Foreskin melanocyte (primary cell): ENCODE measurements at places on chromosomes 3 and 15.

DNA sequence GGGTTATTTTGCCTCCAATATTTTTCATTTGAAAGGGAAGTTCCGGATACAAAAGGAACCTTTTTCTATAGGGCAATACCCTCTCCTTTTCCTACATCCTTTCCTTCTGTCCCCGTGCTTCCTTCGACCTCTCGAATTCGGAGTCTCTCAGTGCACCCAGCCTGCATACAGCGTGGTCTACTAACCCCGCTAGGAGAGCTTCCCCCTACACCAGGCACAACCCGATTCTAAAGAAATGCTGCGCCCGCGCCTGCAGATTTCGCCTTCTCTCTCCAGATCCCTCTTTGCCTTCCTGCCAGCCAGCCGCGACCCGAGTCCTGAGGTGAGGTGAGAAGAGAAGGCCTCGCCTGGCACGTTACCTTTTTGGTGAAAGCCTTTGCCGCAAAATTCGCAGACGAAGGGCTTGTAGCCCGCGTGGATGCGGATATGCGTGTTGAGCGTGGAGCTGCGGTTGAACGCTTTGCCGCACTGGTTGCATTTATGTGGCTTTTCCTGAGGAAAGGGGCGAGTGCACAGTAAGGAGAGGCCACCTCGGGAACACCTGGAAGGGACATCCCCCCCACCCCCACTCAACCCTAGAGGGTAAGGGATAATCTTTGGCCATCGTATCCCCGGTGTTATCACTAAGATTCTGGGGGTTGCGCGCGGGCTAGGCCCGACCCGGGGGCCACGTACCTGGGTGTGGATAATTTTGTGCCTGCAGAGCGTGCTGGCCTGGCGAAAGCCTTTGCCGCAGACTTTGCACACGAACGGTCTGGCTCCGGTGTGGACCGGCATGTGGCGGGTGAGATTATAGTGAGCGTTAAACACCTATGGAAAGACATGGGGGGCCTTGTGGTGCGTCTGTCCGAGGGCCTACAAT, 2.3 kb downstream of the FEZF2 start:
- DNase-seq, result no peak

- peak; percentile 83 for DNase-seq
These were observed 36.7 kb upstream of the MBNL1 start for GRCh38 chr3:152232001-152232400.

DNA sequence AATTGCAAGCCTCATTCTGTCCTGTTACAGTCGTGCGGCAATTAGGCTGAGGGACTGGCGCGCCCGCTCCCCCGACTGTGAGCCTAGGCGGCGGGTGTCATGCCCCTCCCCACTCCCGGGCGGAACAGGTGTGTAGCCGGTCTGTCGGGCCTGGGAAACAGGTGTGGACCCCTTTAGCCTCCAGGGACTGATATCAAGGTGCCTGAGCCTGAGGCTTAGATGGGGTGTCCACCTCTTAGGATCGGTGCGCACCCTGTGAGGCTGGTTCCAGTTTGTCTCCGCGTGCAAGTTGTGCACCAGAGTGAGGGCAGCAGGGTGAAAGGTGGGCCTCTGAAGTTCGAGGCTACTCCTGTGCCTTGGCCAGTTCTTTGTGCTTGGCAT, 686 bp downstream of the VPS8 start:
- DNase-seq, result no peak

DNA sequence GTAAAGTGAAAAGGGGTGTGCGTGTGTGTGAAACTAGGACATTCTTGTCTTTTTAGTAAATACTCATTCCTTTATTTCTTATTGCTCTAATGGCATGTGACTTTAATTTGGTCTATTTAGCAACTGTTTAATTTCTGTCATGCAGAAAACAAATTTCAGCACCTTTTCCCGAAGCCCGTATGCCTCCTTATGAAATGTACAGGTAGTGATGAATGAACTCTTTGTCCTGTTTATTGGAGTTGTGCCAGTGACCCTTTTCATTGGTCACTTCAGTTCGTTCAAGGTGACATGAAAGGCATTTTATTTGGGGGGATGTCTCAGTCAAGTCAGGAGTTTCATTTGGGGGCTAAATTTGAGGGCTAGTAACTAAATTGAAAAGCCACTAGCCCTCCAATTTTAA, 55.2 kb downstream of the ITPR1 start:
- no peak for DNase-seq

DNA sequence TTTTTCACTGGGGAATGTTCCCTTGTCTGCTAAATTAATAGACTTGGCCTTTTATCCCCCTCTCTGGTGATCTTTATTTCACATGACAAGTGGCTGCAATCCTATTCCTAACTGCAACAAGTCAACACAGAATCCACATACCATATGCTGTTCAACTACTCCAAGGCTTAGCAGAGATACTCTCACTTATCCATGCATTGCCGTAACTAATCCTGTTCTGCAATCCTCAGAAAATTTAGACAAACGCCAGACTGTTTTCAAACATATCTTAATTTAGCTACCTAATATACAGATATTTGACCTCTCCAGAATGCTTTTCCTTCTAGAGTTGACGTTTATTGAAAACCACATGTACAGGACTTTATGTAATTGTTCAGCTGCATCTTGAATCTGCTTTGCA, 37.9 kb downstream of the EID1 start:
- DNase-seq, result peak; percentile 73

- DNase-seq, result no peak
These were observed 237.7 kb downstream of the AGBL1 start for GRCh38 chr15:86317384-86317740.

- DNase-seq, result no peak
These were observed 47.9 kb downstream of the NAALADL2 start for GRCh38 chr3:174907027-174907426.

DNA sequence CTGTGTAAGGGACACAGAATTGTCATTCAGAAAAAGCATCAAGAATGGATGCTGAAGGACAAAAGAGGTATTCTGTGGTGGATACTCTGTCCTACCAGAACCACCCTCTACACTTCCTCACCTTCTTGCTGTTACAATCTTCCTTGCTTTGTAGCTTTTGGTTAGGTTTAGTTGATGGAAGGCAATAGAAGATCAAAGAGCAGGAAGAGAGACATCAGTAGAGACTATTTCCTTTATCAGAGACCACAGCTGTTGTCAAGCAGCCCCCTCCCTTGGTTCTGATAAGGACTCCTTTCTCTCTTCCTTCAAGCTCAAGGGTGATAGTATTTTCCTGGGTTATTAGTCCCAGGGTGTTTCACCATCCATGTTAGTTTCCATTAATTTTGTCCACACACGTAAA, 84.7 kb upstream of the ALCAM start:
- DNase-seq, result no peak

DNA sequence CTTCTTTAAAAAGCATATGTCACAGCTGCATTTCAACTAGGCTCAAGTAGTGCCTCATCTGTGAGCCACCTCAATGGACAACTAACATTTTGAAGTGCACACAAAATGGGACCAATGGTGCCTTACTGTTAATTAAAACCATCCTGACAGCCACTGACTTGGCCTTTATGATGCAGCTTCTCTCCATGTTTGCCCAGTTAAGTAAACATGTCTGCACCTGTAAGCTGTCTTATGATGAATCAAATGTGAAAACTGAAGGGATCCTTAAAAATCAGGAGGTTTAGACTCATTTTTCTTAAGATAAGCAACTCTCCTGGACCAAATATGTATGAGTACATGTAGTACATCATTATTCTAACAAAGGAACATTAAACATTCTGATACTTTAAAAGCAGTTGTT, 861.6 kb downstream of the ROBO1 start:
- no peak for DNase-seq

DNA sequence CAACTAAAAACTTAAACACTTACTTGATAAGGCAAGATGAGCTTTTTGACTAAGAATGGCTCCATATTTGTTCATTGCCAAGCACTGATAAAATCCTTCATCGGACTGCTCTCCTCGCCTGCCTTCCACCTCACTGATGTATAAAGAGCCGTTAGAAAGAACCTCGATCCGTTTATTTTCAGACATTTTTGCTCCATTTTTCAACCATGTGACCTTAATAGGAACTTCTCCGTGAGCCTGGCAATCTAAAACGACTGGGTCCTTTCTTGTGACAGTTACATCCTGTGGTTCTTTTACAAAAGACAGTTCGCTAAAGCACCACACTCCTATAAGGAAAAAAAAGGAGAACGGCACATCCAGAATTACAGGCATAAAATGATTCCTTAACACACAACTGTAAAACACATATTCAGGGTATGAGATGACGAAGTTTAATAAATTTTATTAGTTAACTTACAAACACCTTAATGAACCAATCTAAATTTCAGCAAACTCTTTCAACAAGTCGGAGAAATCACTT, 2.5 kb downstream of the PRTG start:
- DNase-seq, result no peak

- no peak for DNase-seq
These were observed 81.3 kb downstream of the MTHFS start for GRCh38 chr15:79815468-79815867.

GRCh38 chr3:170180079-170180907, 1.2 kb downstream of the PHC3 start:
- peak; percentile 33 for DNase-seq

- DNase-seq, result no peak
These were observed 308.5 kb downstream of the SV2B start for GRCh38 chr15:91408476-91409076.

GRCh38 chr3:149292666-149293065, 40.8 kb downstream of the TM4SF18 start:
- DNase-seq, result no peak

DNA sequence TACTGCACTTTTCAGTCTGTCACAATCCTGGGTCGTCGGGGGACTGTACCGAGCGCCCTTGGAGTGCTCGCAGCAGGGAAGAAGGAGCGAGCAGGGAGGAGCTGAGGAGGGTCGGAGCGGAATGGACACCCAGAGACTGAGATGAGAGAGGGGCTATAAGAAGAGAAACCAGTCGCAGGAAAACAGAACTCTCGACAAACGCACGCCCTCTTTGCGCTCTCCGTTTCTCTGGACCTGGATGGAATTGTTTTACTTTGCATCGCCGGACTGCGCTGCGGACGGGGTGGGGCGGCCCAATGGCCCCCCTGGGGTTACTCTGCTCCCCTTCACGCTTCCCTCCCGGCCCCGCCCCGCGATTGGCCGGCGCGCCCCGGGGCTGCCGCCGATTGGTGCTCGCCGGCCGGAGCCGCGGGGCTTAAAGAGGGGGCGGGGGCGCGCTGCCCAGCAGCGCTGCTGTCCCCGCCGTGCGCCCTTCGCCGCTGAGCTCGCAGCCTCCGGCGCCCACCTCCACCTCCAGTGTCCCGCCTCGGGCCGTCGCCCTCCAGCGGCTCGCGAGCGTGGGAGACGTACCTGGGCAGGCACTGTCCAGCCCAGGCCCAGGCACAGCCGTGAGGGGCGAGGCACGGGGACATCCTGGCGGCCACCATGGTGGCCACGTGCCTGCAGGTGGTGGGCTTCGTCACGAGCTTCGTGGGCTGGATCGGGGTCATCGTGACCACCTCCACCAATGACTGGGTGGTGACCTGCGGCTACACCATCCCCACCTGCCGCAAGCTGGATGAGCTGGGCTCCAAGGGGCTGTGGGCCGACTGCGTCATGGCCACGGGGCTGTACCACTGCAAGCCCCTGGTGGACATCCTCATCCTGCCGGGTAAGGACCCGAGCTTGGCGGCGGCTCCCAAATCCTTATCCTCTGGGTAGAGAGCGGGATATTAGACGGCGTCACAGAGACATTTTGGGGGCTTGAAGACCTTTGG, at the start of gene CLDN11:
TSS of gene CLDN11 (plus strand) at position 447 of the 977 bp plus-strand sequence. CDS start at position 646, 199 bp downstream.
- no peak for DNase-seq

DNA sequence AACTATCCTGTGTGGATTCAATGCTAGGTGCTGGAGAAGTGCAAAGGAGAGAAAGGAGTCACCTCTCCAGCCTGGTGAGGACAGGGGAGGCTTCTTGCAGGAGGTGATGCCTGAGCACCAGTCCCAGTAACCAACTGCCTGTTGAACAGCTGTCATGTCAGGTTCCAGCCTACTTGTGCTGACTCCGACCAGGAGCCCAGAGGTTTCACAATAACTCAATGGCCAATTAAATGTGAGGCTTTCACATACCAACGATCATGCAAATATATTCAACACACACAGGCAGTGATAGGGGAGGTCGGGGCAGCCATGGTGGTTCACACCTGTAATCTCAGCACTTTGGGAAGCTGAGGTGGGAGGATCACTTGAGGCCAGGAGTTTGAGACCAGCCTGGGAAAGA, 7.7 kb downstream of the SORD start:
- no peak for DNase-seq

- no peak for DNase-seq
These were observed 6.9 kb downstream of the CORO2B start for GRCh38 chr15:68585574-68586273.

GRCh38 chr3:46512191-46512749, 14.5 kb downstream of the RTP3 start:
- DNase-seq, result no peak

DNA sequence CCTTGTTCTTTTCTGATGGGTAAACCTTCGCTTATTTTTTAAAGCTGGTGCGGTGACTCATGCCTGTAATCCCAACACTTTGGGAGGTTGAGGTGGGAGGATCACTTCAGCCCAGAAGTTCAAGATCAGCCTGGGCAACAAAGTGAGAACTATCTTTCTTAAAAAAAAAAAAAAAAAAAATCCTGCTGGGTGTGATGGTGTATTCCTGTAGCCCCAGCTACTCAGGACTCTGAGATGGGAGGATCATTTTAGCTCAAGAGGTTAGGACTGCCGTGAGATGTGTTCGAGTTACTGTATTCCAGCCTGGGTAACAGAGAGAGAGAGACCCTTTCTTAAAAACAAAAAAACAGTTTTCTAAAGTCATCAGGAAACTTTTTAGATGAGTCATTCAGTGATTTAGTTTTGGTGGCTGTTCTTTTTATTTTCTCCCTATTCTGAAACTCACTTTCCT, 37.7 kb downstream of the SLMAP start:
- no peak for DNase-seq

DNA sequence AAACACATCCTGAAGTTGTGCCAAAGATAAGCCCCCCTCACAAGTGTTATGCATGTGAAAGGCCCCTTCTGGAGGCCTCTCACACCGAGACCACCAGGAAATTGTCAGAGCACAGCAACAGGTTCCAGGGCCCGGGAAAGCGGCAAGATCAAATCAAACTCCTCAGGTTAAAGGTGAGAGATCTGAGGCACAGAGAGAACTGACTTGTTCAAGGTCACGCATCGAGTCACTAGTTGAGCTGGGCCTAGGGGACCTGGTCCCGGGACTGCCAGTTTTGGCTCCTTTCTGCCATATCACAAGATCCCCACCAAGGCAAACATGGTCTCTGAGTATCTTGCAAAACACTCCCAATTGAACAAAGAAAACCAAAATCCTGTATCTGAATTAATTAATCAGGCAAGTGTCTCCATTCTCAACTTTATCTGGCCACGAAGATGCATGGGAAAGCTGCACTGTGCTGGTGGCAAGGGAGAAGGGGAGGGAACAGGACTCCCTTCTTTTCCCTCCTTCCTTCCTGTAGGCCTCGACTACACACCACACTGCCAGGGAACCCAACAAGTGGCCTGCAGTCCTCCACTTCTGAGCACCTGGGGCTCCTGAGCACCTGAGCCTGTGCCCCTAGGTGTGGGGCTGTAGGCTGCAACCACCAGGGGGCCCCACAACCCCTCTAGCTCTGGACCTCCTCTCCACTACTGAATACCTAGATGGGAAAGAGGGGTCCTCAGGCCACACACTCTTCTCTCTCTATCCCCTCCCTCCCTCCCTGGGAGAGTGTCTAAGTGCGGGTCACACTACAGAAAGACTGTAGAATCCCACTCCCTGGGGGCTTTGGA, 37.3 kb downstream of the ANP32A start:
- DNase-seq, result no peak

GRCh38 chr3:195013411-195014361, 257.3 kb downstream of the XXYLT1 start:
- no peak for DNase-seq
